ENCODE measurements at places on chromosomes 7 and 10. TPM values are rescaled to one million over a fixed set of nuclear protein-coding genes. Genes with fewer than 3 reads are reported as not detected.

- H3K4me1 ChIP-seq: no peaks in the 10 kb centered on the region
- no peak for DNase-seq
- no peak overlapping the region for H3K4me3 ChIP-seq
- H3K27me3 ChIP-seq: no peaks in the 10 kb centered on the region
- H3K36me3 ChIP-seq: no peaks in the 10 kb centered on the region
These were observed 12.6 kb upstream of the DNAJC1 start for GRCh38 chr10:22016046-22016705.

RBM20 gene
- not detected for total RNA-seq

DNA sequence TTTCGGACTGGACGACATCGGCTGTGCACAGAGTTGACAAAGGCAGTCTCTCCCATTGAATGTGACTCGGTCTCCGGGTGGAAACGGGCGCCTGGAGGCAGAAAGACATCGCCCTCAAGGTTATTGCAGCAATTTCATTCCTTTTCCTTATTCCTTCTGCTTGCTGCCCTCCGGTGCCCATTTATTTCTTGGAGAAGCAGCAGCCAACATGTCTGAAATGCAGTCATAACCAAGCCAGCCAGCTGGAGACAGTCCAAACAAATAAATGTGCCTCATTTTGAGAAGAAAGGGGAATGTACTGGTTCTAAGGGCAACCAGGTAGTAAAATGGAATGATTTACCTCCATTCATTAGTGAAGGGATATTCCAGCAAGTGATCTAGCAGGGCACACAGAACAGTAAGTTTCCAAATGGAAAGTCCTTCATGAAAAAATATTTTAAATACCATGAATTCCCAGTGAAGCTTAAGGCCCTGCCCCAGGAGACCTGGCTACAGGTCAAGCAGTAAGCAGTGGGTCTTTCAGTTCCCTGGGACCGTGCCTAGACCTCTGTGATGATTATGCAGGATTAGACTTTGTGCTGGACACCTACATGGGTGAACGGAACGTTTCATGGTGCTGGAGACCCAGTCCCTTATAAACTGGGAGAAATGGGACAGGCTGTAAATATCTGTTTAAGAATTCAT, 86.6 kb downstream of the ABLIM1 start:
- no peaks in the 10 kb centered on the region for H3K27me3 ChIP-seq
- H3K27ac ChIP-seq: no peak overlapping the region
- DNase-seq: no peak
- H3K36me3 ChIP-seq: no peaks in the 10 kb centered on the region
- H3K4me1 ChIP-seq: no peaks in the 10 kb centered on the region

DNA sequence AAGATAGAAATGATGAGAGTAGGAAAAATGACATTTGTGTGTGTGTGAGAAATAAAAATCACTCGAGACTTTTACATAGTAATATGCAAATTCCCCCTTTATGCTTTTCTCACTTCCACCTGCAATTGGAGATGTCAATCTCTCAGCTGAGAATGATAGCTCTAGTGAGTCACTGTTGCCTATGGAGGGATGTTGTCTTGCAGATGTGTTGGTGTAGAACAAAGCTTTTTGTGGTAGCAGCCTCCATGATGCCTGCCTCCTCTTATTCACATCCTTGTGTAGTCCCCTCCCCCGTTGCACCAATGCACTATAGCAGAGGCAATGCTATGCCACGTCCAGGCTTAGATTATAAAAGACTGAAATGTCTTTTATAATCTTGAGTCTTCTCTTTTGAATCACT, 33.8 kb downstream of the SPAG6 start:
- no peak overlapping the region for H3K27ac ChIP-seq
- H3K4me1 ChIP-seq: no peaks in the 10 kb centered on the region
- no peak overlapping the region for H3K4me3 ChIP-seq
- H3K36me3 ChIP-seq: no peaks in the 10 kb centered on the region

PLXNA4 gene
- 0.24 TPM for total RNA-seq

DNA sequence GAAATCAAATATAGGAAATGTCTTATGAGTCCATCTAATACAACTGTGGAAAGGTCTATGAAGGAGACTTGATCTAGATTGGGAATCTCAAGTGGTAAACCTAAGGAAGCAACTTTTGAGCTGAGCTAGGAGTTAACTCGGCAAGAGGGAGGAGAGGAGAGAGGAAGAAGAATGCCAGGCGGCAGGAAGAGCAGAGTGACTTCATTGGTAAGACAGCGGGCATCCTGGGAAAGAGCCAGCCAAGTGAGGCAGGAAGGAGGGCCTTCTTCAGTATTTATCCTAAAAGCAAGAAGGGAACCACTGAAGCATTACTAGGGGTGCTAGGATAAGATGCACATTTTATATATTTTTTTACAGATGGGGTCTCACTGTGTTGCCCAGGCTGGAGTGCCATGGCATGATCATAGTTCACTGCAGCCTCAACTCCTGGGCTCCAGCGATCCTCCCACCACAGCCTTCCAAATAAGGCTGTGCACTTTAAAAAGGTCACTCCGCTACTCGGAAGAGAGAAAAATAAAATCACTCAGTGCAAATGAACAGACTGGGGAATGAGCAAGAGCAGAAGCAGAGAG, 2.0 kb downstream of the BCL7B start:
- H3K4me1 ChIP-seq: peaks cover 19% of the 10 kb centered on the region
- peaks cover 48% of the 10 kb centered on the region for H3K36me3 ChIP-seq
- no peak for DNase-seq
- peak overlapping the region; percentile 74 for H3K4me3 ChIP-seq
- H3K27ac ChIP-seq: peak overlapping the region; percentile 97

DNA sequence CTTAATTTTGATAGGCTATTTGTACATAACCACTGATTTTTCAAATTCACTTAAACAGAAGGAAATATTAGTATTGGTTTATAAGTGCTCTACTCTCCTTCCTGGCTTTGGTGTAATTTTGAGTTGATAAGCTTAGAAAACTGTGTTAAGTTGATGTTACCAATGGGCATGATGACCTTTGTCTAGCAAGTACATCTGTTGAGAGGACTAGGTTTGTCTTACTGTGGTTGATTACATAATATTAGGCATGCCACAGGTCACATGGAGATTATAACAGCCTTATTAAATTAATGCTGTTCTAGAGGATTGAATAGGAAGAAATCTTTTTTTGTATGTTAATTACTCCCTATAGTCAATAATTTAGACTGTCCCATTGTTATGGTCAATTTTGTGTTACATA, 27.0 kb downstream of the CYP2C18 start:
- no peak overlapping the region for H3K27ac ChIP-seq
- no peaks in the 10 kb centered on the region for H3K27me3 ChIP-seq
- no peak overlapping the region for H3K4me3 ChIP-seq
- H3K4me1 ChIP-seq: no peaks in the 10 kb centered on the region
- peaks cover 4% of the 10 kb centered on the region for H3K36me3 ChIP-seq

DNA sequence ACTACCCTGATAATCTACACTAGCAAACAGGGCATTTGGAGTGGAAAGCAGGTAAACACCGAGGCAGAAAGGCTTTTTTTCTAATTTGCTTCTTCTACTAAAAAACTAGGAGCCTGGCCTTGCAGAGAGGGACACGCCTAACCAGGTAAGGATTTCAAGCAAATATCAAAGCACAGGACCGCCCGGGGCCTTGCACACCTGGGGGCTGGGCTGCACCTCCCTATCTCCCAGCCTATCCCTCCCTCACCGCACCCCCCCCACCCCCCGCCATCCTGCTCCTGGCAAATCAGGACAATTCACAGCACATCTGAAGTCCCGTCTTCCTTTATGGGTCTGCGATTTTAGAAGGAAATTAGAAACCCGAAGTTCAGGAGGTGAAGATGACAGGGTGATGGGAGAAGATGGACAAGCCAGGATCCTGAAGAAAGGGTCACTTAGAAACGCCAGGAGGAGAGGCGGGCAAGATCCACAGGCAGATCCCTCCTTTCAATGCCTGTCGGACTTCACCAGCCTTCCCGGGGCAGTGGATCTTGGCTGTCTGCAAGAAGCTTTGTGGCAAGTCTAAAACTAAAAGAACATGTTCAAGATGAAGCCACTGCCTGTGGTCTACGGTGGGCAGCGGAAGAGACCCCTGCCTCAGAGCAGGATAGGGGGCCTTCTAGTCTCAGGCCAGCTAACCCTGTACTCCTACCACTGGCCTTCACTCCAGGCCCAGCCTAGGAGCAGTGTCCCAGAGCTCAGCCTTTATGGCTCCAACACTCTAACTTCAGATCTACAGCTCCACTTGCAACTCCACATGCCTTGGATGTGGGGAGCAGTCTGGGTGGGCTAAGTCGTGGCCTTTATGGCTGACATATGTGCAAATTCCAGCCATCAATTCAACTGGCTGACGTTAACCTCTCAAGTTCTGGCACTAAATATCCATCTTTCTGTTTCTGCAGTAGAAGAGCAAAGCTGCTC, 43.9 kb downstream of the TNS3 start:
- peak overlapping the region; percentile 26 for H3K27ac ChIP-seq
- peak overlapping the region; percentile 48 for H3K4me3 ChIP-seq
- DNase-seq: no peak
- H3K36me3 ChIP-seq: peaks cover 20% of the 10 kb centered on the region

DNA sequence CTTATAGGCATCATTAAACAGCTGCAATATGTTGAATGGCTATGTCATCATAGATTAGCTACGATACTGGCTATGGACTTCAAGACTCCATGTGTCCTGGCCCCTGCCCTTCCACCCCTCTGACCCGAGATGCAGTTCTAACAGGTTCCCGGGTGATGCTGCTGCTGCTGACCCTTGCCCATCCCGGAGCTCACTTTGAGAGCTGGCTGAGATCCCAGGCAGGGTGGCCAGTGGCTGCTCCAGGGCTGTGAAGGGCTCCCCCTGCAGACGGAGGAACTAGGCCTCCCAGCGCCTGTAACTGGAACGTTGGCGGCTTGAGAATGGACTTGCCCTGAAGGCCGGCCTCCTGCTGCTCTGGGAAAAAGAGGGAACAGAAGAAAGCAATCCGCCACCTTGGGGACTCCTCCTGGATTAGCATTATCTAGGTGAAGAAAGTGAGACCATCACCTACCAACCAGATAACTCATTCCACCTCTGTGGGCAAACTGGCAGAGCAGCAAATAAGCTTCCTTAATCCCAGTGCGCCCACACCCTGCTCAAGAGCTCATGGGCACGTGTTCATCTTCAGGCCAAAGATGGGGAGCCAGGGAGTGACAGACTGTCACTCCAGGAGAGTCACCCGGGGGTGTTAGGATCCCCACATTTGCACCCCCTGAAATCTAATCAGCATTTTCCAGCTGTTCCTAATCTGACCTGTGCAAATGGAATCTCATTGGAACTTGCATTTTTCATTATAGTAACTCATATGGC, 56.8 kb downstream of the PARP12 start:
- no peaks in the 10 kb centered on the region for H3K27me3 ChIP-seq
- peak; percentile 59 for DNase-seq
- H3K36me3 ChIP-seq: no peaks in the 10 kb centered on the region
- H3K4me3 ChIP-seq: no peak overlapping the region
- H3K4me1 ChIP-seq: no peaks in the 10 kb centered on the region

DNA sequence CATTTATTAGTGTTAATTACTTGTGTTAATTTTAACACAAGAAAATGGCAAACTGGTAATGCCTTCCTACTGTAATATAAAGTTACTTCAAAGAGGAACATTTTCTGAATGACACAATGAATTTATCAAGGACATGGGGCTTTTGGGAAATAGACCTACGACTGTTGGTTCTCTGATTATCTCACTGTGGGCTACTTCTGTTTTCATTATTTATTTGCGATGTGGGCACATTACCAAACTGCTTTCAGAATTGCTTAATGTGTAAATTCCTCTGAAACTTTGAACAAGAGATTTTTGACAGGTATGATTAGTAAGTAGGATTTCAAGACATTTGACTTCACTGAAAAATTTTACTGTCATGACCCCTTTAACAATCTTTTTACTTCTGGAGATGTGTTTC, 535.6 kb downstream of the CNTNAP2 start:
- H3K36me3 ChIP-seq: no peaks in the 10 kb centered on the region
- no peaks in the 10 kb centered on the region for H3K27me3 ChIP-seq
- no peak overlapping the region for H3K27ac ChIP-seq
- no peak for DNase-seq

DNA sequence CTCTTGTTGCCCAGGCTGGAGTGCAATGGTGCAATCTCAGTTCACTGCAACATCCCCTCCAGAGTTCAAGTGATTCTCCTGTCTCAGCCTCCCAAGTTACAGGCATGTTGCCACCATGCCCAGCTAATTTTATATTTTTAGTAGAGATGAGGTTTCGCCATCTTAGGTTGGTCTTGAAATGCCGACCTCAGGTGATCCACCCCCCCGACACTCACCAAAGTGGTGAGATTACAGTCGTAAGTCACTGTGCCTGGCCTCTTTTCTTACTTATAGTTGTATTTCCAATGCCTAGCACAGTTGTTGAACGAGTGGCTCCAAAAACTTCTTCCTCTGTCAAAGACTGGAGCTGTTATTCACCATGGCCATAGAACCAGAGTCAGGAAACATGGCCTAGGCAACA, 6.7 kb downstream of the RNF216 start:
- no peaks in the 10 kb centered on the region for H3K27me3 ChIP-seq
- no peak overlapping the region for H3K4me3 ChIP-seq
- peaks cover 31% of the 10 kb centered on the region for H3K4me1 ChIP-seq
- no peak for DNase-seq
- no peak overlapping the region for H3K27ac ChIP-seq
- peaks cover 32% of the 10 kb centered on the region for H3K36me3 ChIP-seq

GRCh38 chr10:100109670-100110069, 28.0 kb upstream of the CPN1 start:
- no peak overlapping the region for H3K27ac ChIP-seq
- no peak for DNase-seq
- H3K36me3 ChIP-seq: no peaks in the 10 kb centered on the region
- H3K4me1 ChIP-seq: no peaks in the 10 kb centered on the region
- H3K4me3 ChIP-seq: no peak overlapping the region

FGFBP3 gene
- 1.9 TPM for total RNA-seq

- no peak overlapping the region for H3K27ac ChIP-seq
- H3K4me3 ChIP-seq: no peak overlapping the region
- H3K4me1 ChIP-seq: peaks cover 27% of the 10 kb centered on the region
- DNase-seq: peak; percentile 60
- H3K36me3 ChIP-seq: peaks cover 37% of the 10 kb centered on the region
These were observed 5.3 kb downstream of the NUDT1 start for GRCh38 chr7:2247141-2247995.

GRCh38 chr7:137626469-137627067, 220.2 kb downstream of the DGKI start:
- peak; percentile 48 for DNase-seq
- H3K4me1 ChIP-seq: no peaks in the 10 kb centered on the region
- H3K27me3 ChIP-seq: peaks cover 26% of the 10 kb centered on the region
- H3K27ac ChIP-seq: no peak overlapping the region
- H3K36me3 ChIP-seq: no peaks in the 10 kb centered on the region
- no peak overlapping the region for H3K4me3 ChIP-seq

IQUB gene
- 0.21 TPM for total RNA-seq

- peak overlapping the region; percentile 100 for H3K27ac ChIP-seq
- H3K36me3 ChIP-seq: peaks cover 49% of the 10 kb centered on the region
- H3K4me1 ChIP-seq: peaks cover 42% of the 10 kb centered on the region
- peak overlapping the region; percentile 65 for H3K4me3 ChIP-seq
- DNase-seq: peak; percentile 61
These were observed 24.3 kb upstream of the ITGB1 start for GRCh38 chr10:32982293-32982709.

- no peaks in the 10 kb centered on the region for H3K27me3 ChIP-seq
- no peaks in the 10 kb centered on the region for H3K4me1 ChIP-seq
- no peak overlapping the region for H3K4me3 ChIP-seq
- no peaks in the 10 kb centered on the region for H3K36me3 ChIP-seq
These were observed 115.9 kb upstream of the MEOX2 start for GRCh38 chr7:15802425-15802824.

Data from Calu3 (cell line).